ENCODE measurements at places on chromosomes 6 and 20.

- no peak for DNase-seq
Measured at GRCh38 chr6:147262946-147263345, 58.7 kb downstream of the STXBP5 start.

DNA sequence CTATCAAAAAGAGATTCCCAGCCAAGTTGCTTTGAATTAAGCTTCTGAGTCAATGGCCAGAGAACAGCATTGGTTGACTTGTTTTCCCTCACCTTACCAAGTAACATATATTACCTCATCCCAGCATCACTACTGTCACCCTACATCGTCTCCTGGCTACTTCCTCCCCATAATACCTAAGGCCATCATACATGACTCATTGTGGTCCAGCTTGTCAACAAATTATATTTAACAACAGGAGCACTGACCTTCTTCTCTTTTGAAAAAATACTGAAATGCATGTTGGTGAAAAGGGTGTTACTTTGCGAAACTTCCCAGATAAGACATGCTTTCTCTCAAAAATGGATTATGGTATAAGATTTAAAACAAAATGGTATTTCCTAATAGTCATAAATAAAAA lies 106.9 kb downstream of the TBX18 start:
- no peak for DNase-seq

GRCh38 chr6:78989191-78989590 lies 88.9 kb downstream of the PHIP start:
- DNase-seq: no peak

GRCh38 chr6:107931894-107932293 lies 26.1 kb downstream of the SEC63 start:
- DNase-seq: no peak

- DNase-seq: no peak
Measured at GRCh38 chr20:57408536-57409233, 17.5 kb downstream of the RBM38 start.

GRCh38 chr6:13851330-13851729 lies 37.0 kb upstream of the MCUR1 start:
- no peak for DNase-seq

GRCh38 chr6:53441761-53442160 lies 93.0 kb upstream of the ELOVL5 start:
- no peak for DNase-seq

DNA sequence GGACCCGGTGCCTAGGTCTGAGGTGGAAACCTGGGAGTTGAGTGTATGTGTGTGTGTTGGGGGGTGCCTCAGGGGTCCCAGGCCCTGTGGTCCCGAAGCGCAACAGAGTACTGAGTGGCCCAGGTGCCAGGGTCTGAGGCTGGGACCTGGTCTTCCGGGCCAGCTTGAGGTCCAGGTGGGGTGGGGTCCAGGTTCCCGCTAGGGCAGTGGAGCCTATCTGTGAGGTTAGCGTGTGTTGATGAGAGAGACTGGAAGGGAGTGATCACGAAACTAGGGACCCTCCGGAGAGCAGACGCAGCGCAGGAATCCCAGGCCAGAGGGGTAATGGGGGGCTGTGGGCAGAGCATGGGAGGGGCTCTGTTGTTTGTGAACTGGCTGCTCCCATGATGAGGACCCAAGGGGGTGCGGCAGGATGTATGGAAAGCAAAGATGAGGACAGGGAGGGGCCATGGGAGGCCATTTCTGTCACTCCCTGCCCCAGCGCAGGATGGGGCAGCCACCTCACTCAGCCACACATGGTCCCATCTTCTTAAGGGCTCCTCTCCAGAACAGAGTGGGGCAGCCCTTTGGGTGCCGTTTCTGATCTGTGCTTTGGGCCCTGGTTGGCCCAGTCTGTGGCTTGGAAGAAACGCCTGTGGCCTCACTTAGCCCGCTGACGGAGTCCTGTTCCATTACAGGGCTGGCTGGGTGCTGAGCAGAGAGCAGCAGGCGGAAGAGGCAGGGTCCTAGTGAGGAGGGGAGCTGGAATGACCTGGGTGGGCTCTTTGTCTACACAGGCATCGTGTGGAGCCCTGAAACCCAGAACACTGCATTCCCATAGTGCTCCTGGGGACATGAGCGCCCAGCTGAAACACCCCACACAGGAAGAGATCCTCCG lies 872 bp downstream of the HSPA12B start:
- DNase-seq: no peak

- no peak for DNase-seq
Measured at GRCh38 chr20:23050847-23051627, 1.6 kb upstream of the THBD start.

GRCh38 chr20:64232794-64233193 lies 22.8 kb upstream of the PCMTD2 start:
- no peak for DNase-seq

DNA sequence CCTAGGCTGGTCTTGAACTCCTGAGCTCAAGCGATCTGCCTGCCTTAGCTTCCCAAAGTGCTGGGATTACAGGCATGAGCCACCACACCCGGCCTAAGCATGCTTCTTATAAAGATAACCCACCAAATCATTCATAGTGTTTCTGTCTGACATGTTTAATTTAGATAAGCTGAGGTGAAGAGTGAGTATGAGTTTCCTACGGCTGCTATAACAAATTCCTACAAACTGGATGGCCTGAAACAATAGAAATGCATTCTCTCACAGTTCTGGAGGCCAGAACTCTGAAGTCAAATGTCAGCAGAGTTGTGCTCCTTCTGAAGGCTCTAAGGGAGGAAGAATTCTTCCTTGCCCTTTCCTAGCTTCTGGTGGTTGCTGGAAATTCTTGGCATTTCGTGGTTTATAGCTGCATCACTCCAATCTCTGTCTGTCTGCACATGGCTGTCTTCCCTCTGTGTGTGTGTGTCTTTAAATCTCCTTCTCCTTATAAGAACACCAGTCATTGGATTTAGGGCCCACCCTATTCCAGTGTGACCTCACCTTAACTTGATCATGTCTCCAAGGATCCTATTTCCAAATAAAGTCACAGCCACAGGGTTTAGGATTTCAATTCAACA lies 29.9 kb downstream of the MAPK13 start:
- no peak for DNase-seq

GRCh38 chr20:63377951-63378381 lies 16.8 kb upstream of the CHRNA4 start:
- no peak for DNase-seq

DNA sequence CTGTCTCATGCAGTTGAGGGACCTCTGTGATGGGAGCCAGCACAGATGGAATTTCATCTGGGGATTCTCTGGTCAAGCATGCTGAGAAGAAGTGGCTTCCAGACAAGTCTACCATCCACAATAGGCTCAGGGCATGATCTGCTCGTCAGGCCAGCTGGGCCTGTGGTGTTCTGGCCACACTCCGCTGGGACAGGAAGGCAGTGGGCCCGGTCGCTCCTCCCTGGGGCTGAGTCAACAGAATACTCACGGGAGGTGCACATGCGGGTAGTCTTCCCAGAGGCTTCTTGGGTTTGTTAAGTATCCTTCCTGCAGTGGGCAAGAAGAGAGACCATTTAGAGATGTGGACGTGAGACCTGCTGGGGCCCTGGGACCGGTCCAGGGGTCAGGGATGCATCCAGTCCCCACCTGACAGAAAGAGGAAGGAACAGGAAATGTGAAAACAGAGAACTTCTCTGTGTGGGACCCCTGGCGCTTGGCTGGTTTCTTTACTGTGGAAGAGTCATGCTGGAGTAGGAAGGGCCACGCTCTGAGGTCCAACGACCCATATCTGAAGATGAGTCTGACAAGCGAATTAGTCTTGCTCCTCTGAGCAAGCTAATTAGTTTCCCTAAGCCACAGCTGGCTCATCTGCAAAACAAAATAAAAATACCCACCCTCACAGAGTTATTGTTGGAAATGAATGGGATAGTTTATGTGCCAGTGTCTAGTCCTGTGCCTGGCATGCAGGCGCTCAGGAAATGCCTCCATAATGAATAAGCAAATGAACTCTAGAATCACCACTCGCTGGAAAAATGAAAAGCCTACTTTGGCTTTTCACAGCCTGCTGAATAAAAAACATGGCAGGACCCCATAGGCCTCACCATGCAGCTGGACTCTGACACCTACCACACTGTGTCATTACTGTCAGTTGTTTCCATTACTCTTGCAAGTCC lies 67.3 kb downstream of the TRAM2 start:
- no peak for DNase-seq

GRCh38 chr6:63530991-63531390 lies 41.3 kb upstream of the LOC128125822 start:
- DNase-seq: no peak

- DNase-seq: no peak
Measured at GRCh38 chr6:76275746-76276145, 203.3 kb upstream of the IMPG1 start.

DNA sequence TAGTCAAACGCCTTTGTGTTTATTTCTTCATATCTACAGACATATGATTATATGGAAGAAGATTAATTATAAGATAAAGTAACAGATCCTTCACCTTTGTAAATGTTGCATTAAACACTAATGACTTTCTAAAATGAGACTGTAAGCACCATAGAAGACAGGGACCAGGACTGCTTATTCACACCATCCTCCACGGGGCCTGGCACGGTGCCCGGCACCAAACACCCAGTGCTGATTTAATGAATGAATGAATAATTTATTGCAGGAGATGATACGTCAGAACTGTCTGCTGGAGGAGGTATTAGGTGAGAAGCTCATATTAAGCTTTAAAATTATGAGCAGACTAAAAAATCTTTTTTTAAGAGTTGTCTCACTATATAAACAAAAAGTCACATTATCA lies 88.3 kb downstream of the SLX4IP start:
- no peak for DNase-seq

GRCh38 chr6:131602781-131603312 lies 25.2 kb downstream of the MED23 start:
- no peak for DNase-seq

GRCh38 chr6:2962004-2962403 lies 9.4 kb downstream of the SERPINB6 start:
- DNase-seq: no peak

DNA sequence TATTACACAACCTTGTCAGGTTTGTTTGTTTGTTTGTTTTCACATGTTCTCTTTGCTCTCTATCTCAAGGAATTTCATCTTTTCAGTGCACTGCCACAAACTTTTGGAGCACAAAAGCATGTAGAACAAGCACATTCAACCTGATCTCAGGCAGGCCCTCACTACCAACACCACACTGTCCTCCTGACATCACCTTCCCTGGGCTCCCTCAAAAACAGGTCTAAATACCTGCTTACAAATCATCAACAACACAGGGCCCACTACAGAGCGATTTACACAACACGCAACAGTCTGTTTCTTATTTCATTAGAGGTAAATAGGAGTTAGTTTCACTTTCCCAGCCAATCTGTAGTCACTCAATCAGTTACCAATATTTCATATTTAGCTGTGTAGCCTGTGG lies 241.4 kb downstream of the EPHA7 start:
- DNase-seq: no peak

DNA sequence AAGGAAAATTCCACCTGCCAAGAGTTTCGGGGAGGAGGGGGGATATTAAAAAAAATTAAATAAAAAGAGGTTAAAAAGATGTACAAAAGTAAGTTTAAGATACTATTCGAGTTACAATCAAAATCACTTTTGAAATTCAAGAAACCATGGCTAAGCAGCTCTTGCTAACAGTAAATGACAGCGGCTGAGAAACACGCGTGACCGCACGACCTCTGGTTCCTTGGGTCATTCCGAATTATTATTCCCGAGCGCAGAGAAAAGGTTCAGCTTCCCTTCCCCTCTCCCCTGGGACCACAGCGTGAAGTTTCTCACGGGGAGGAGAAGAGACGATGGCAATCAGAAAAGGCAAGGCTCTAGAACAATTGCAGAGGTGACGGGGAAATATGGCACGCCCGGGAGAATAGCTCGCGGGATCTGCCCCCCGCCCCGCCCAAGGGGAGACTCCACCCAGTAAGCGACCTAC lies 496 bp downstream of the TMEM242 start:
- peak; percentile 86 for DNase-seq

Data from activated naive CD4-positive, alpha-beta T cell treated with Interleukin-2 at 50 U/mL for 16 hours (primary cell).